Hematopoietic multipotent progenitor cell treated with erythropoietin and hydrocortisone succinate and interleukin-3 and kit ligand, for 4 days (in vitro differentiated cells): ENCODE measurements at places on chromosomes 1 and 21.

DNA sequence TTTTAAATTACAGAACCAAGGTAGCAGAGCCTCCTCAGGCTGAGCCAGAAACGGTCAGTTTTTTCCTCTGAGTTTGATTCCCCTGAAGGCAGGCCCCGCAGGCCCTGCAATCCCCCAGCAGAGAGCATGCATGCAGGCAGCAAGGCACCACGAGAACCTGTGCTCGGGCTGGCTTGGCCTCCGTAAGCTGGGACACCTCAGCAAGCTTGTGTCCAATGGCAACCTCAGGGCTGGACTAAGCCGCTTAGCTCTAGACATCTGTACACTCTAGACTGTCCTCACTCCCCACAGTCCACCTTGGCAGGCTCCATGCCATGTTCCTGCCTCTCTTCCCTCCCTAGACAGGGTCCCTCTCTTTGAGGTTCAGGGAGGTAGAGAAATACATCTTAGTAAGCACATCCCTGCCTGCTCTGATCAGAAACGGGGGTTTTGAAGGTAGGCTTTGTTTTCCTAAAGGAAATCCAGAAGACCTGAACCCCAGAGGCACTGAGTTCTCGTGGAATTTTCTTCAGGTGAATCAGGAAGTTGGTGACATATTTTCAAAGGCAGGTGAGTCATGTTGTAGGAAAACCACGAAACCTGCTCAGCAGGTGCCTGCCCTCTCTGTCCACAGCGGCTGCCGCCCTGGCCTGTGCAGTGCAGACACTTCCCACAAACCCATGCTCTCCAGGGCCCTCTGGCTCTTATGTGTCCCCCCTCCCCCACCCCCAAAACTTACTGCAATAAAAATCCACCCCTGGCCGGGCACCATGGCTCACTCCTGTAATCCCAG is 7.0 kb downstream of the TMEM63A start:
- no peak for DNase-seq

DNA sequence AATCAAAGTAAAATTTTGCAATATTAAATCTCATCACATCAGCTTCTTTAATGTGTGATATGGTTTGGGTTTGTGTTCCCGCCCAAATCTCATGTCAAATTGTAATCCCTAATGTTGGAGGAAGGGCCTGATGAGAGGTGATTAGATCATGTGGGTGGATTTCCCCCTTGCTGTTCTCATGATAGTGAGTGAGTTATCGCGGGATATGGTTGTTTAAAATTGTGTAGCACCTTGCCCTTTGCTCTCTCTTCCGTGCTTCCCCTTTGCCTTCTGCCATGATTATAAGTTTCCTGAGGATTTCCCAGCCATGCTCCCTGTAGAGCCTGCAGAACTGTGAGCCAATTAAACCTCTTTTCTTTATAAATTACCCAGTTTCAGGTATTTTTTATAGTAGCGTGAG is 131.9 kb downstream of the ZNF326 start:
- DNase-seq, result no peak

- peak; percentile 81 for DNase-seq
Observed at GRCh38 chr1:27157194-27157593, 2.3 kb upstream of the SLC9A1 start.

DNA sequence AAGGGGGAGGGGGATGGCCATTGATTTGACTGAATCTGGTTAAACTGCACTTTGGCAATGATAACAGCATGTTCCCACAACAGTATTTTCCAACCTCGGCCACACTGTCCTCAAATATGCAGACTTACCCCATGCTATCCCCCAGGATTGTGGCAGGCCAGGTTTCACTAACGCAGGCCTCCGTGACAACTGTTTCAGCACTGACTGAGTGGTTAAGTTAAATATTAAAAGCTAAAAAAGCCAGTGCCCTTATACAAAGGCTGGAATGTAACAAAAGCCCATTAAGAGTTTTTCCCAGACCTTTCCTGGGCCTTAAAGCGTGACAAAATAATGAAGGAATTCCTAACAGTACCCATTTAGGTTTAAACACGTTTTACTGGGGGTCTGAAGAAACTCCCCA is 202.9 kb downstream of the USP25 start:
- no peak for DNase-seq

GRCh38 chr1:205246351-205247119 is 18.8 kb downstream of the TMCC2 start:
- no peak for DNase-seq

GRCh38 chr1:209822706-209823105 is 5.1 kb upstream of the UTP25 start:
- no peak for DNase-seq

DNA sequence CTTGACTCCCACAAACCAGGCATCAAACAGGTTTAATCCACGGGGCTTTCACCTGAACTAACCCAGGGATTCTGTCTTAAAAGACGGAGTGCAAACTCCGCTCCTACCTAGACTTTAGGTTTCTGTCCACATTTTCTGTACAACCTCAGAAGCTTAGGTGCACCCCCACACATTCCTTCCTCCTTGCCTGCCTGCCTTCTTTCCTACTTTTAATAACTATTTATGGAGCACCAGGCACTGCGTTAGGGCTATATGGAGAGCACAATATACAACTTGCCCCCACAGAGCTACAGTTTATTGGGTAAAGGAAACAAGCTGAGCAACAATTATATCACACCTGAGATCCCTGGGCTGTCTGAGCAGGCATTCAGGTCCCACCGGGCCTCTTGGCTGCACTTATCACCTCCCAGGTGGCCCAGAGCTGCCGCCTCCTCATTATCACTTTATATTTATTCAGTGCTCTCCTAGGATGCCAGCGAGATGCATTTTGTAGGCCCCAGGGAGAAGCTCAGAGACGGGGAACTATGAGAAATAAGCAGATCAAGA is 64.1 kb downstream of the DNTTIP2 start:
- no peak for DNase-seq

GRCh38 chr1:244409701-244410100 is 42.0 kb downstream of the ADSS2 start:
- peak; percentile 20 for DNase-seq

DNA sequence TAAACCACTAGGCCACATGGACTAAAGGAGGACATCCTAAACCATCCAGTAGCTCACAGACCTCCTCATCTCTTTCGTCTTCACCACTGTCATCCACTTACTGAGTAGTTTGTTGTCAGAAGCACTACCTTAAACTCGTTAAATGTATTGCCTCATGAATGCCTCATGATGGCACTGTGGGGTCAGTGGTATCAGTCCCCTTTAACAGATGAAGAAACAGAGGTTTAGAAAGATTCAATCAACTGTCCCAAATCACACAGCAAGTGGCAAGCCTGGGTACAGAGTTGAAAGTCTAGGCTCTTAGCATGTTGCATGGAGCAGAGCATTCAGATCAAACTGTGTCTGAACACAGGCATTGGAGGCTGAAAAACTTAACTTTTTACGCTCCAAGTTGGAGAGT is 183.6 kb upstream of the KIAA0040 start:
- DNase-seq, result peak; percentile 68

DNA sequence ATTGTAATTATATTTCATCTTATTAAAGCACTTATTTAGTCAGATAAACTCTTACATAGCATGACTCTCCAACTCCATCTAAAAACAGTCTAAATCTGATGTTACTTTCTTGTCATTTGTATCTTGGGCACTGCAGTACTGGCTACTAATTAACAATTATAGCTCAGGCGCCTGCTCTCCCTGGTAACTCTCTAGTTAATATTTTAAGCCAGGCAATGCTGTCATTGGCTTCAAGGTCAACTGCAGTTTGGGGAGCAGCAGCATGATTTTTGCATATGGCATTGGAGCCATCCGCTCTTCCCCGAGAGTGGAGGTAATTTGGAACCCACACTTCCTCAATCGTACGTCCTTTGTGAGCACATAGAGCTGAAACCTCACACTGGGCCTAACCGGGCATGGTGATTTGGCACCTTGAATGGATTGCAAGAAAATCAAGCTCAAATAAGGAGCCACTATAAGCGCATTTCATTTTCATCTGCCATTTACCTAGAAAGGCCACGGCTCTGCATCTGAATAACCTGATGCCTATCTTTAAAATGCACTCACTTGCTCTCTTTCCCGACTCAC is 187.7 kb downstream of the KAZN start:
- no peak for DNase-seq

- DNase-seq, result no peak
Observed at GRCh38 chr1:243924188-243924587, 74.1 kb upstream of the AKT3 start.

DNA sequence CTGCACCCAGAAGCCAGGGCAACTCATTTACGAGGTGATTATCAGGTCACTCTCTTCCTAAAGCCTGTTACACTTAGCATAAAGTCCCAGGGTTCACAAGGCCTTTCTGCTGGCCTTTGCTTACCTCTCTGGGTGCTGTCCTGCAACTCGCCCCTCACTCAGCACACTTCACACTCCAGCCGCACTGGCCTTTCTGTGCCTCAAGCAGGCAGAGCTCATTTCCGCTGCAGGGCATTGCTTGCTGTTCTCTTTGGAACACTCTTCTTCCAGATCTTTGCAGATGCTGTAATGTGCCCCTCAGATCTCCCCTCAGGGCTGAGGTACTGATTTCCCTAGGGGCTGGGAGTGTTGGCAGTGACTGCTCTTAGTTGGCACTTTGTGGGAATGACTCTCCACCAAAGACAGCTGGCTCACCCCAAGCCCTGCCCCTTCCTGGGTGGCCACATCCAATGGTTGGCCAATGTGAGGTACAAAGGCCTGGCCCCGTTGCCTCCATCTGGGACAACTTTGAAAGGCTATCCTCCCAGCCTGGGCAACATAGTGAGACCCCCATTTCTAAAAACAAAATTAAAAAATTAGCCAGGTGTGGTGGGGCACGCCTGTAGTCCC is 50.8 kb upstream of the SSBP3 start:
- no peak for DNase-seq

GRCh38 chr1:230832476-230832875 is 35.8 kb downstream of the C1orf198 start:
- no peak for DNase-seq

GRCh38 chr1:166063701-166064100 is 103.1 kb downstream of the FAM78B start:
- DNase-seq, result no peak

DNA sequence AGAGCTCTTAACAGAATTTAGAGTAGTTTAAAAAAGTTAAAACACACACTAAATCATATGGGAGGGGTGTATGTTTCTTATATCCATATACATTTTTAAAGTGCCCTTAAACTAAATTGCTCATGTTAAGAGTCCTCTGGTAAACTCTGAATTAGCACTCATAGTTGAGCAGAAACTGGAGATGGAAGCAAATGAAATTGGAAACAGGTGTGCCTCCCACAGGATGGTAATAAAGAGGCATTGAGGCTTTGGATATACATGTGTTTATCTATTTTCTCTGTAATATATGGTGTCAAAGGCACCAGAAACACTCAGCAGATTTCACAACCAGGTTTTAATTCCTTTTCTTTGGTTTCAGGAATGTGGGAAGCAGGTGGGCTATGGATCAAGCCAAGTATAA is 188.6 kb downstream of the HS2ST1 start:
- no peak for DNase-seq

- DNase-seq, result peak; percentile 71
Observed at GRCh38 chr1:157170677-157171515, 32.7 kb upstream of the ETV3 start.

DNA sequence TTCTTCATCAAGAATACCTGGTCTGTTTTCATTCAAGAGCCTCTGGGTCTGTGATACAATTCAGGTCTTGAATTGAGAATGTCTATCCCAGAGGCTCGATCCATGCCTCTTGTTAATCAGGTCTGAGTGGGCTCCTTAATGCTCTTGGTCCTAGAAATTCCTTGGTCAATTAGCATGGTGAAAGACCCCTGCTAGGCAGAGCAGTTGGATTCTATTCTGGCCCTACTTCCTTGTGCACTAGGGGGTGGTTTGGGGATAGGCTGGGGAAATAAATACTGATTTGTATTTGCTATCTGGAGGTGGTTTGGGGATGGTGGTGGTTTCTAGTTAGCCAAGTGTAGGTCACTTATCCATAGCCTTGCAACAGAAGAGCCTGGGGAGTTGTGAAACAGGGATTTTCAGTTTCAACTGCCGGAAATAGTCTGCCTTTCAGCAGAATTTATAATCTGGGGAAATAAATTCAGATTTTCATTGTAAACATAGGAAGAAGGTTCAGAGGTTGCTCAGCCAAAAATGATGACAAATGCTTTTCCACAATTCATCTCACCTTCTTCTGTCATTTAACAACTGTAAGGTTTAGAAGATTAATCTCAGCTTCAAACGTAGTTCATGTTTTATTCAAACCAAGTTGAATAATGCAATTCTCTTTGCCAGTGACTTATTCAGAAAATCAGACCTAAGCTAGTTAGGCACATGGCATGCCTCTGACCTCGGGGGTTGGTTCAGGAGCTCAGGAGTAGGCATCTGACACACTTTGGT is 22.2 kb upstream of the SCAF4 start:
- no peak for DNase-seq

DNA sequence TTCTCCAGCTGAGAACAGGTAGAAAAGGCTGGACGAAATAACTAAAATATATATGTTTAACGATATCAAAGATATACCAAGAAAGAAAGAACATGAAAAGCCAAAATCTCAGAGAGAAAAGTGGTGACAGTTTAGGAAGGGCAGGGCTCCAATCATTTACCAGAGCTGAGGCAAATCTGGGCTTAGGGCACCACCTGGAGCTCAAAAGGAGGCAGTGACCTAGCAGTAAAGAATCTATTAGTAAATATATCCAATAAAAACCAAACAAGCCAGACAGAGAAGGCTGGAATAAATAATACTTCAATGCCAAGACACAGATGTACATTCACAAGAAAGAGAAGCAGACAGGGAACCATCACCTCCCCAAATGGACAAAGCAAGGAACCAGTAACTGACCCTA is 43.5 kb downstream of the CHIA start:
- peak; percentile 67 for DNase-seq

DNA sequence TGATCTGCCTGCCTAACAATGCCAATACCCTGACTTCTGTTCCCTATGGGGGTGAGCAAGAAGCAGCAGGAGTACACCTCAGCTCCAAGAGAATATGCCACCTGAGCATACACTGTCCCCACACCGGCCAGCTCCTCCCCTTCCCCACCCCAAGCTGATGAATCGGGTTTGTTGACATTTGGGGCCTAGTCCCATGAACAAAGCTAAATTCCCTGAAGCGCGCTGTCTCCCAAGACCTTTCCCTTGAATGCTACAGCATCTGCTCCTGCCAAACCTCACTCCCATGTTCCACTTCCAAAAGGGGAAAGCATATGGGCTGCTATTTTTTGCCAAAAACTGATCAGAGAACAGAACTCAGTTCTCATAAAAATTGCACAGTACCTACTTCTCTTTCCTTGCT is 220.4 kb upstream of the CAMK1G start:
- no peak for DNase-seq

GRCh38 chr1:95236784-95237575 is 3.0 kb downstream of the RWDD3 start:
- no peak for DNase-seq

- no peak for DNase-seq
Observed at GRCh38 chr1:234235434-234235881, 137.8 kb upstream of the COA6 start.

GRCh38 chr1:41399145-41399795 is 38.0 kb downstream of the FOXO6 start:
- no peak for DNase-seq
